ENCODE measurements at places on chromosomes 13 and 19.

DNA sequence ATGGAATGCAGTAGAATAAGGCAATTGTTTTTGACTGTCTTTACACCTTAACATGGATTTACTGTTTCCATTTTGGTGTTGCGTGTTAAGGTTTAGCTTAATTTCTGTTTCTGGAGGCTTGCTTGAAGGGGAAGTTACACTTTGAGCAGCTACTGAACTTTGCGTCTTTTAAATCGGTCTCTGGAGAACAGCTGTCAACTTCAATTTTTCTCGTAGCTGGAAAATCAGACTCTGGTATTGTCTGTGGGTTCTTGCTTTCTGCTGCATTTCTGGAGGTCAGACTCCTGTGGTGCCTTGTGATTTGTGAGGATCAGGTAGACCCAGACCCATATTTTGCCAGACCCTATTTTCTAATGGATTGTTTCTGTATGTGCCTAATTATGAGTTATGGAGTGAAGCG lies 146.7 kb downstream of the ATP8A2 start:
- DNase-seq = no peak

GRCh38 chr13:20964904-20965303 lies 62.4 kb upstream of the XPO4 start:
- DNase-seq = no peak

- peak; percentile 84 for DNase-seq
These were observed 69.3 kb downstream of the NHLRC3 start for GRCh38 chr13:39107561-39107960.

- DNase-seq = peak; percentile 68
These were observed 112.2 kb downstream of the IER2 start for GRCh38 chr19:13262450-13262849.

GRCh38 chr13:44848920-44849676 lies 140.2 kb downstream of the NUFIP1 start:
- peak; percentile 8 for DNase-seq

DNA sequence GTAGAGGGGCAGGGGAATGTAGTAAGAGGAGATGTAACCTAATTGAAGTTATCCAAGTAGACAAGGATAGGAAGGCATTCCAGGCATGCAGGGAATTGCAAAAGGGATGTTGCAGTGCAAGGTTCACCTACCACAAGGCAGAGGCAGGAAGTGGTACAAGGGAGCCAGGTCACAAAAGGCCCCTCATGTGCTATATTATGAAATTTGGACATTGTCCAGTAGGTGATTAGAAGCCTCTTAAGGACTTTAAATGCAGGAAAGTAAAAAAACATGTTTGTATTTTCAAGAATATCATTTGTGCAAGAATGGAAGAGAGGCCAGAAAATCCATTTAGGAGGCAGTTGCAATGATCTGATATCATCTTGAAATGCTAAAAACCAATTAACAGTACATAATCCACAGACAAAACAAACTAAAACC lies 111.4 kb downstream of the FRY start:
- DNase-seq = no peak
